ENCODE measurements at places on chromosomes 5 and 9. TPM values are rescaled to one million over a fixed set of nuclear protein-coding genes. Genes with fewer than 3 reads are reported as not detected.

GABRB2 gene
- total RNA-seq: not detected

DNA sequence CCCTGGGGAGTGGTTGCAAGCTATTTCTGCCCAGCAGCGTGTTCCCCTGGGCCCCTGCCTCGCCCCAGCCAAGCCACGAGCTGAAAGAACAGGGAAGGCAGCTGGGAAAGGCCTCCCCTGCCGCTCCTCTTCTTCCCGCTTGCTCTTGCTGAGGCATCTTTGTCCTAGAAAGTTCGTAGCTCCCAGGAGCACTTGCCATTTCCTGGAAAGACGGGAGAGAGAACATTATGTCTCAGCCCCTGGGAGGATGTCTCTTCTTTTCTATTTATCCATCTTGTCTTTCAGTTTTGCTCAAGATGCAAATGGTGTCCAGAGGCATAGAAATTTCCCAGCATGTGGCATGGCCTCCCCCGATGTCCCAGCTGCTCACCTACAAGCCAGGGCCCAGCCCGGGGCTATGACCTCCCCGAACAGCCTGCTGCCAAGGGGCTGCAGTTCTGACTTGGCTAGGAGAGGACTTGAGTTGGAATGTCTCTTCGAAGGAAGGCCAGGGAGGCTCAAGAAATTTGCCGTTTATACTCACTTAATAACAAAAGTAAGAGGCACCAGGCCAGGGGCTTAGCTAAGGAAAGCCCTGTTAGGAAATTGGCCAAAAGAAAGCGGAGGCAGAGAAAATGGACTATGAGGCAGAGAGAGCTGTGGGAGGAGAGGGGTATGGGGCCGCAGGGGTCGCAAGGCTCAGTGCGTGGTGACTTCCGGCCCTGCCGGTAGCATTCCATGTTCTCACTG is 87.3 kb downstream of the LIFR start:
- H3K27ac ChIP-seq: peak overlapping the region; percentile 75
- H3K27me3 ChIP-seq: no peaks in the 10 kb centered on the region
- DNase-seq: no peak
- peaks cover 21% of the 10 kb centered on the region for H3K4me1 ChIP-seq
- no peaks in the 10 kb centered on the region for H3K36me3 ChIP-seq
- H3K4me3 ChIP-seq: no peak overlapping the region

MVB12B gene
- 5.5 TPM for total RNA-seq

DNA sequence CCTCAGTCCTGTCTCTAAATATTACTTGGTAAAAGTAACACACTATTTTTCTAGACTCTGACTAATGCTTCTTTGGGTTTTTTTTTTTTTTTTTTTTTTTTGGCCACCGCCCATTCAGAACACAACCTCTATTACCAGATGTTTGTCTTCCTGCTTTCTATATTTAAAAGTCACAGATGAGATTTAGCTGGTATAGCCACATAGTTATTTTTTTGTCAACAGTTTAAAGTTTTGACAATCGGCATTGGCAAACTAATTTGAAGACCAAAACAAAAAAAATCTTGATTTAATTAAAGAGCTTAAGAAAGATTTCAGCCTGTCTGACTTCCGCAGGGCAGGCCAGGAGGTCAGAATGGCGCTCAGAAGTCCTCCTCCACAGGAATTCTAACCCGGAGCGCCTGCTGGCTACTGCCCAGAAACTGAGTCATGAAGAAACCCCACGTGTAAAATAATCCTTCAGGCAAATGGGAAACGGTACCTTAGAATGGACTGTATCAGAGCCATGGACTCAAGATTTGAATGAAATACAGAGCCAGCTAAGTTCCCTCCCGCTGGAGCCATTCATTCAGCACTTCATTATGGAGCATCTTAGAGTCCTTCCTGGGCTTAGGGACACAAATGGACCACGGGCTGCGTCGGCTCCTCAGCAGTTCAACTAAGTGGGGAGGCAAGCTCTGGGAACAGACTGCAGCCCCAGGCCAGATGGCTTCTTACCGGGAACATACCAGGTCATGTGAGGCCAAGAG is 55.6 kb downstream of the PTPDC1 start:
- H3K36me3 ChIP-seq: no peaks in the 10 kb centered on the region
- H3K4me1 ChIP-seq: peaks cover 69% of the 10 kb centered on the region
- H3K27me3 ChIP-seq: no peaks in the 10 kb centered on the region
- H3K4me3 ChIP-seq: peak overlapping the region; percentile 62

DNA sequence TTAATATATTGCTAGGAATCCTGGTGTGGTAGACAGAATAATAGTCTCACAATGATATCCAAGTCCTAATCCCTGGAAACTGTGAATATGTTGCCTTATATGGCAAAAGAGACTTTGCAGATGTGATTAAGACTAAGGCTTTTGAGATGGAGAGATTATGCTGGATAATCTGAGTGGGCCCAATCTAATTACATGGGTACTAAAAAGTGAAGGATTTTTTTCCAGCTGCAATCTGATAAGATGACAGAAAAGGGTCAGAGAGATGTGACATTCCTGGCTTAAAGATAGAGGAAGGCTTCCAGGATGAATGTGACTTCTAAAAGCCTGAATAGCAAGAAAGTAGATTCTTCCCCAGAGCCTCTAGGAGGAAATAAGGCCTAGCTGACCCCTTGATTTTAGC is 80.7 kb upstream of the MPDZ start:
- no peak overlapping the region for H3K27ac ChIP-seq
- no peaks in the 10 kb centered on the region for H3K27me3 ChIP-seq
- H3K36me3 ChIP-seq: no peaks in the 10 kb centered on the region
- H3K4me3 ChIP-seq: no peak overlapping the region
- DNase-seq: no peak

CKS2 gene
- 82.2 TPM for total RNA-seq

FYB1 gene
- 0.32 TPM for total RNA-seq

GRCh38 chr9:9099646-9100045 is 1300.1 kb upstream of the DMAC1 start:
- no peaks in the 10 kb centered on the region for H3K4me1 ChIP-seq
- no peak for DNase-seq
- H3K27ac ChIP-seq: no peak overlapping the region
- no peaks in the 10 kb centered on the region for H3K36me3 ChIP-seq

DNA sequence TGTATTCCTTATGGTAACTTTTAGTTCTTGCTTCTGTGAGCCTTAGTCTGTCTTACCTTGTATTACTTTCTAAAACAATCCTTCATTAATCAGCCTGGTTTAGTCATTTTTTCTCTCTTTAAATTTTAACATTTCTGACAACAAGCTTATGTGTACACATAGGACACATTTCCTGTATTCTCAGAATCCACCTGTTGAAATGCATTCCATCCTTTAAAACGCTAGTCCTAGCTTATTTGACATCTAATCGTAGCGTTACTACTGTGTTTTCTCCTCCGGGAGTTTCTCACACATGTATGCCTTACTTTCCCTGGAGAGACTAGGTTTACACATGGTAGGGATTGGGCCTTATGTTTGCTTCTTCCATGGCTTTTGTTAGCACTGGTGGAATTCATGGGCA is 3.8 kb downstream of the TARS1 start:
- H3K4me3 ChIP-seq: peak overlapping the region; percentile 47
- H3K27ac ChIP-seq: peak overlapping the region; percentile 27
- H3K4me1 ChIP-seq: peaks cover 32% of the 10 kb centered on the region
- H3K36me3 ChIP-seq: peaks cover 58% of the 10 kb centered on the region

DNA sequence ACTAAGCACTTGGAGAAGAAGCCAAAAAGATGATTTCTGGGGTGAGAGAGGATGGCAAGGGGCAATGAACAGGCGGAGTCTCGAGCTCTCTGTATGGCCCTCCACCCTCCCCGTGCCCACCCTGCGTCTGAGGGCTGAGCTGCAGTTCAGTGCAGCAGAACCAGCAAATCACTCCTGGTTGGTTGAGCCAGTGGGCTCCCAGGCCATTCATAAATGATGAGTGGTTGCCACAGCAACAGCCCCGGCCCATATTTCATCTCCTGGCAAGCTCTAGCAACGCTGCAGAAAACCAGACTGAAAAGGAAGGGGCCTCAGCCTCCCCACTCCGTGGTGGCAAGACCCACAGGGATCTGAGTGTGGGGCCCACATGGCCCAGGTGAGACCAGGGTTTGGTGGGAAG is 93.8 kb upstream of the PPP1R26 start:
- H3K4me1 ChIP-seq: no peaks in the 10 kb centered on the region
- peaks cover 7% of the 10 kb centered on the region for H3K36me3 ChIP-seq
- H3K4me3 ChIP-seq: no peak overlapping the region

DNA sequence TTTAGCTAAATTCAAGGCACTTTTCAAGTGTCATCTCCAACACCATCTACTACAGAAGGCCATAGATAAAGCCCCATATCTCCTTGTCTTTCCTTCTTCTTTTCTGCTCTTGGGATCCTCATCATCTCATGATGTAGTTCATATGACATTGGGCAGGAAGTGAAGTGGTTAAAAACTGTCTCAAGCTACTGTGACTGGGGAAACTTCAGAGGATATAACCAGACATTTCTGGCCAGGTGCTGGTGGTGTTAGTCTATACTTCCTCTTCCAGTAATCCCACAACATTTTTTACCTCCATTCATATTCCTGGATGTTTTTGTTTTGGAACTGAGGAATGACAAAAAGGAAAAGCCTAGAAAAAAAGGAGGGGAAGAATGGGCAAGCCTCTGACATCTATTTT is 188.7 kb downstream of the LURAP1L start:
- no peaks in the 10 kb centered on the region for H3K36me3 ChIP-seq
- no peak overlapping the region for H3K27ac ChIP-seq
- no peak for DNase-seq
- peaks cover 8% of the 10 kb centered on the region for H3K4me1 ChIP-seq
- H3K4me3 ChIP-seq: no peak overlapping the region

GRCh38 chr9:94150890-94151650 is 66.8 kb downstream of the PTPDC1 start:
- H3K4me3 ChIP-seq: no peak overlapping the region
- no peaks in the 10 kb centered on the region for H3K36me3 ChIP-seq
- H3K4me1 ChIP-seq: no peaks in the 10 kb centered on the region
- no peak overlapping the region for H3K27ac ChIP-seq
- no peaks in the 10 kb centered on the region for H3K27me3 ChIP-seq
- DNase-seq: no peak

SPATA31C1 gene
- total RNA-seq: not detected

- no peaks in the 10 kb centered on the region for H3K4me1 ChIP-seq
- H3K27ac ChIP-seq: no peak overlapping the region
- no peaks in the 10 kb centered on the region for H3K36me3 ChIP-seq
- no peaks in the 10 kb centered on the region for H3K27me3 ChIP-seq
Observed at GRCh38 chr5:151949701-151950308, 25.2 kb upstream of the GLRA1 start.

GRCh38 chr5:174741352-174741751 is 17.0 kb downstream of the MSX2 start:
- H3K36me3 ChIP-seq: peaks cover 6% of the 10 kb centered on the region
- H3K4me3 ChIP-seq: no peak overlapping the region
- H3K27me3 ChIP-seq: peaks cover 12% of the 10 kb centered on the region

SPINK6 gene
- 1.9 TPM for total RNA-seq

GRCh38 chr5:170716396-170716795 is 67.1 kb upstream of the GABRP start:
- no peak overlapping the region for H3K27ac ChIP-seq
- DNase-seq: no peak
- H3K27me3 ChIP-seq: peaks cover 28% of the 10 kb centered on the region
- H3K4me1 ChIP-seq: no peaks in the 10 kb centered on the region
- H3K4me3 ChIP-seq: no peak overlapping the region

DNA sequence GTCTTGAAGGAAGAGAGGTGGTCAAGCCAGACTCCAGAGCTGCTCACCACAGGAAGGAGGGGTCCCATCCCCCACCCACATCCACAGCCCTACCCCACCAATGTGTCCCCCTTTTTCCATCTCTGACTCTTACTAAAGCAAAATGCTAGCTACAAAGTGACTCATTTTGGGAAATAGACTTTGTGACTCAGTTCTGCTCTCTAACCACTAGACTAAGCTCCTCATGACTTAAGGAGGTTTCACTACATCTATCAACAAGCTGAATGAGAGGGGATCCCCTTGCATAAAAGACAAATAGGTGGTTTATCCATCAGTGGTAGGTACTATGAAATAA is 35.1 kb upstream of the ADRB2 start:
- peaks cover 60% of the 10 kb centered on the region for H3K4me1 ChIP-seq
- H3K36me3 ChIP-seq: no peaks in the 10 kb centered on the region
- peak; percentile 66 for DNase-seq
- no peak overlapping the region for H3K4me3 ChIP-seq
- H3K27ac ChIP-seq: peak overlapping the region; percentile 88
